Urothelium cell line (cell line): ENCODE measurements at places on chromosomes 6 and 20.

DNA sequence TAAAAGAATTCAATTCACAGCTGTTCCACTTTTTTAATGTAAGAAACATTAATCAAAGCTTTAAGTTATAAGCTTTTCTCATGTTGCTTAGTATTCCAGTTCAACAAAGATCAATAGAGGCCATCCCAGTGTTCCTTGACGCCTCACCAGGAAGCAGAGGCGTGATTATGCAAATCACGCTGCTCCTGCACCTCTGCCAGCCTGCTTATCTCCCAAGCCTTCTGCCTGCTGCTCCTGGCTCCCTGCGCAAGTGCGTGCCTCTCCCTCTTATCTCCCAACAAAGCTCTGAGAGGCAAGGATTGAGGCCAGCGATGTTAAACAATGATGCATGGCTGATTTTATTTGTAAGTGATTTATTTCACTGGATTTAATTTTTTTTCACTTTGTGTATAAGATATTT, 42.8 kb downstream of the INSM1 start:
- DNase-seq: no peak

DNA sequence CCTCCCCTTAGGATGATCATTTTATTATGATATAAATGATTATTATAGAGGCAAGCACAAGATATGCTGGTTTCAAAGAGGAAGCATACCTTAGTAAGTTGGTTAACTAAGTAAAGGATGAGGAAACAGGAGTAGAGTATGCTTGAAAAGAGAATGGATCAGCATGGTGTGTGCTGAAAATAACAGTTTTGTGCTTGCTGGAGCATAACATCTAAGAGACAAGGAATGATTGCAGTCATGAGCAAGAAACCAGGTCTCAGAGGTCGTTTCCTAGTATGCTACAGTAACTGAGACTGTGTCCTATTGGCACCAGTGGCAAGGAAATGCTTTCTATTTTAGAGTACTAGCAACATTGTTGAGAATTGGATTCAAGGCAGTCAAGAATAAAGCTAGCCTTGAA, 34.1 kb downstream of the CDC40 start:
- no peak for DNase-seq

GRCh38 chr6:167300902-167301777, 10.0 kb downstream of the UNC93A start:
- no peak for DNase-seq

DNA sequence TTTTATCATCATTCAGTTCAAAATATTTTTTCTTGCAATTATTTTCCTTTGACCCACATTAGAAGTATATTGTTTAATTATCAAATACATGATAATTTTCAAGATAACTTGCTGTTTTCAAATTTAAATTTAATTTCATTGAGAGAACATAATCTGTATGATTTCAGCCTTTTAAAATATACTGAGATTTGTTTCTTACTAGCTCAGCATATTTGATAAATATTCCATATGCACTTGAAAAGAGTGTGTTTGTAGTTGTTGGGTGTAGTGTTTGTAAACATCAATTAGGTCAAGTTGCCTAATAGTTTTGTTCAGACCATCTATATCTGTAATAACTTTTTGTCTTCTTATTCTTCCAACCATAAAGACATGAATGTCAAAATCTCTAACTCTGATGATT, 19.0 kb upstream of the RFX6 start:
- no peak for DNase-seq
